Activated T-helper 1 cell treated with Interleukin-2 at 50 U/mL for 16 hours (primary cell): ENCODE measurements at places on chromosomes 13 and 19.

GRCh38 chr19:40777645-40777936, 456 bp upstream of the RAB4B start:
- DNase-seq = no peak

- DNase-seq = no peak
Measured at GRCh38 chr13:109389456-109389855, 396.9 kb downstream of the IRS2 start.

DNA sequence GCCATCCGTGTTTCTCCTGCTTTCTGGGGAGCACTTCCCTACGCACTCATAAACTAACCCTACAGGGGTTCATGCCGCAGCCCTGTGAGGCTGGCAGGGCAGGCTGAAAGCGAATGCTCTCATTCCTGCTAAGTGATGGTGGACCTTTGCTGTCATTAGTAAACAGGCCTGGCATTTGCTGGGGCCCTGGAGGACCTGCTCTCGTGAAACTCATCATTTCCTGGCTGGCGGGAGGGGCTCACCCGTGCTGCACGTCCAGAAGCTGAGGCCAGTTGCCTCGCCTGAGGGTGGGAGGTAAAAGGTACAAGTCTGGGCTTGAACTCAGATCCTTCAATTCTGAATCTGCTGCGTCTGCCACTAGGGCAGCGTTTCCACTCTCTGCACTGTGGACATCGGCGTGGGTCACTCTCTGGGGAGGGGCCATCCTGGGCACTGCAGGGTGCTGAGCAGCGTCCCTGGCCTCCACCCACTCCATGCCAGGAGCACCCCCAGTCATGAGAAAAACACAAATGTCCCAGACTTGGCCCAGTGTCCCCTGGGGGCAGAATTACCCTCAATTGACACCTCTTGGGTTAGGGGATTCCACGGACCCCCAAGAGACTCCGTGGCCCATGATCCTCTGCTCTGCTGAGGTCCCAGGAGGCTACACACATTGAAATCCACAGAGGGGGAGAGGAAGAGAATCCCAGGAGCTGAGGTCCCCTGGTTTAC, 7.0 kb downstream of the MOB3A start:
- DNase-seq = no peak

GRCh38 chr19:5655412-5655811, 24.9 kb downstream of the MICOS13 start:
- DNase-seq = no peak

GRCh38 chr19:39223703-39224279, 19.7 kb upstream of the SYCN start:
- DNase-seq = no peak
